Esophagus mucosa (tissue), 1 donor: ENCODE measurements at places on chromosomes 11 and 22. TPM values are rescaled to one million over a fixed set of nuclear protein-coding genes. Genes with fewer than 3 reads are reported as not detected.

ASCL2 gene
- total RNA-seq = 2.0 TPM

CHRM1 gene
- not detected for total RNA-seq

OR10A2 gene
- not detected for total RNA-seq

MGAT3 gene
- total RNA-seq = 0.44 TPM

CCDC90B gene
- total RNA-seq = 20.5 TPM

UCP3 gene
- total RNA-seq = 0.28 TPM

SHANK2 gene
- 2.5 TPM for total RNA-seq

MUC15 gene
- total RNA-seq = 17.5 TPM

DNA sequence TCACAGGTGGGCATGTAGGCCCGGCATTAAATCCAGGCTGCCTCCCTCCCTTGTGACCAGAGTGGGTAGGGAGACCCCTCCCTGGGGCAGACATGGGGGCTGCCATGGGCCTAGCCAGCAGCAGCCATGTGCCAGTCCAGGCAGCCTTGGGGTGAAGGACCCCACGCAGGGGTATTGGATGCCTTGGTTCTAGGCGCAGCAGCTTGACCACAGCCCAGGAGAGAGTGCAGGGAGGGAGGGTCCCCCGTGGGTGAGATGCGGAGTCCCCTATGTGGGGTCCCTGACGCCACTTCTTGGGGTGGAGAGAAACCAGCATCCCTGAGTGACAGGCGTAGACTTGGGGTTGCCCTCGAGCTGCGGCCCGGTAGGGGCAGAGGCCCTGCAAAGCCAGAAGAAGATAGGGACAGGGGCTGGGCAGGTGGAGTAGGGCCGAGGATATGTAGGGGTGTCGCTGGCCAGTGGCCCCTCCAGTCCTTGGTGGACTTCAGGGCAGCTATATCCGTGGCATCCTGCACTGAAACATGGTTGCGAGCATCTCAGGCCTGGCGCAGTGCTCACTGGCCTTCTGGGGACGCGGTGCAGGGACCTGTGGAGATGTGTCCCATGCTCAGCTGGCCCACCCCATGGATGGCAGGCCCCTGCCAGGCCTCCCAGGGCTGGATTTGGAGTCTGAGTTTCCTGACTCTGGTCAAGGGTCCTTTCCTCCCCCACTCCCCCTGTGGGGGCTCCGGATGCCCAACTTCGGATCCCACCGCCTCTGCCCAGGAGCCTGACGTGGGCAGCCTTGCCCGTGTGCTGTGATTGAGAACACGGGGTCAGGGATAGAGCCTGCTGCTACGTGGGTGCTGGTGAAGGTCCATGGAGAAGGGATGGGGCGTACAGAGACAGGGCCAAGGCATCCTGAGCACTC is 1179.8 kb downstream of the BRD1 start:
- ATAC-seq = no peak

DNA sequence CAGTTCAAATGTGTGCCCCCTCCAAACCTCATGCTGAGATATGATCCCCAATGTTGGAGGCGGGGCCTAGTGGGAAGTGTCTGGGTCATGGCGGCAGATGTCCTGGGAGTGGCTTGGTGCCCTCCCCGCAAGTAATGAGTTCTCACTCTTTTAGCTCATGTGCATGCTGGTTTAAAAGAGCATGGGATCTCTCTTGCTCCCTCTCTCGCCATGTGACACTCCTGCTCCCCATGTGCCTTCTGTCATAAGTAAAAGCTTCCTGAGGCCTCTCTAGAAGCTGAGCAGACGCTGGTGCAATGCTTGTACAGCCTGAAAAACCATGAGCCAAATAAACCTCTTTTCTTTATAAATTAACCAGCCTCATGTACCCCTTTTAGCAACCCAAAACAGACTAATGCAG is 98.8 kb downstream of the SGSM3 start:
- no peak for ATAC-seq

DNA sequence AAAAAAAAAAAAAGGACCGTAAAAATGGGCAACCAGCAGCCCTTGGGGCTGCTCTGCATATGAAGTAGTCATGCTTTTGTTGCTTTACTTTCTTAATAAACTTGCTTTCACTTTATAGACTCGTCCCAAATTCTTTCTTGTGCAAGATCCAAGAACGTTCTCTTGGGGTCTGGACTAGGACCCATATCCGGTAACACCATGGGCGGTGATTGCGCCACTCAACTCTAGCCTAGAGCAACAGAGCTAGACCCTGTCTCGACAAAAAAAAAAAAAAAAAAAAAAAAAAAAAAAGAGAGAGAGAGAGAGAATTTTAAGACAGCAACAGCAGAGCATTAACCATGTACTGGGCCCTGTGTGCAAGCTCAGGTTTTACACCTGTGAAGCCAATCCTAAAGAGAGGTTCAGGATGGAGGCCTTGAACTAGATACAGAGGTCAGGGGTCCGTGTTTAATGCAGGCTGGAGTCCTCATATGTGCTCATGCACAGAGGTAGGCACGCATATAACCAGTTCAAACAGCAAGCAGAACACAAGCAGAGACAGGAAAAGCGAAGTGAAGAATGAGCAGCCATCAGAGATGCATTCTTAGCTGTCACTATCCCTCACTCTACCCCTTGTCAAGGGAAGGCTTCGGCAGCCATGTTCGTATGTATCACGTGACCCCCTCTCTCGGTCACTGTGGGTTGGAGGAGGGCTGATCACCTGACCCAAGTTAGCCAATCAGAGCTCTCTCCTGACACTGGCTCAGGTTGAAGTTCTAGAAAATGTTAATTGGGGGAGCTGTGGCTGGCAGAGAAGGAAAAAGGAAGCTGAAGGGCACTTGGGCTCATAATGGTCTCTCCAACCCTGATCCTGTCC is 16.7 kb upstream of the SYT12 start:
- peak; percentile 68 for ATAC-seq

DNA sequence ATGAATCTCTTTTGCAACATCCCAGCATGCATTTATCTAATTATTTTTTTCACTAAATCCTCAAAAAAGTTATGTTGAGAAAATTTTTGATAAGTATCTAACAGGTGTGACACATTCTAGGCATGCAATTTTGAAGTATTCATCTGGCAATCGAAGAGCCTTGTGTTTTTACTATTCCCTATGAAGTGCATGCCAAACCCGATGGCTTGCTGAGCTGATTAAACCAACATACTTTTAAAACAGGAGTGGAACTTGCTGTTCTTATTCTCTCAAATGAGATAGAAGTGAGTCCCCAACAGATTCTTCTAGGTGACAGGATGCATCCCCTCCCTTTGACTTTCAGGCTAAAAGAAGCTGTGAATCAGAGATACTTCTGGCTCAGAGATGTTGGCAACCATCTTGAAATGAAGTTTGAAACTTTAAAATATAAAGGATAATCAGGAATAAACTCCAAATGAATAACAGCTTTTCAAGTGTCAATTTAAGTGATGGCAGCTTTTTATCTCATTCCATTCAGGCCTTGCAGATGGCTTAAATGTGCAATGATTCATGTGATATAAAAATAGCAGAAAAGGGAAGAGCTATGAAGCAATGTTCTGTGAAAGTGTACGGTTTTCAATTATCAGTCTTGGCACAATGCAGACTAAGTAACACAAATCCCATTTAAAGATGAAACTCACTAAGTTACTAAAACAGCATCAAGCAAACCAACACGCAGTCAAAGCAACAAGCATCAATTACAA is 67.7 kb downstream of the APOL5 start:
- ATAC-seq = no peak

DNA sequence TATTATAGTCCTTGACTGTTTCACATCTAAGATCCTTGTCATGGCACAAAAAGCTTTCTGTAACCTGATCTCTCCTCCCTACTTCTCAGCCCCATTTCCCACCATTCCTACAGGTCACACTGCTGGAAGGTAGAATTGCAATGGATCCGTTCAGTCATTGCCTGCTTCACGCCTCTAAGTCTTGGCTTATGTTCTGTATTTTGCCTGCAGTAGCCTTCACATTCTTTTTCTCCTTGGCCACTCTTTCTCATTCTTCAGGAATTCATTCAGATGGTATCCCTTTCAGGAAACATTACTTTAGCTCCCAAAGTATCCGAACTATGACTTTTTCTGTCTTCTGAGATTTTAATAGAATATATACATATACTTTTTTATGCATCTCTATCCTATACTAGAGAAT is 731.5 kb downstream of the NTM start:
- no peak for ATAC-seq

- ATAC-seq = no peak
Measured at GRCh38 chr11:70810681-70811080, 412.4 kb downstream of the CTTN start.

DNA sequence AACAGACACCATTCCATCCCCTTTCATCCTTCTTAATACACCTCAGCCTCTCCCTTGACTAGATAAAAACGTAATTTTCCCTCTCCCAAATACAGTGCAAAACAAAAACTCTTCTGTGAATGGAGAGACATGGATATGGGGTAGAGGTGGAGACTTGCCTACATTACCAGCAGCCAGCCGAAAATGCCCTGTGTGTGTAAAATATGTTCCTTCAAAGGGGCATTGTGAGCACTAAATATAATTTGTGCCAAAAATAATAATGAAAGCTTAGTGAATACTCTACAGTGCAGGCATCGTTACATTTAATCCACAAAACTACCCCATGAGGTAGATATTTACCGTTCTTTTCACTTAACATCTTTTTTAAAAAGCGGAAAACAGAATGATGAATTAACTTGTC is 1.0 kb upstream of the TRIM44 start:
- ATAC-seq = no peak

- ATAC-seq = no peak
Measured at GRCh38 chr11:122724520-122724919, 69.0 kb downstream of the UBASH3B start.

GRCh38 chr22:19604711-19605268 is 80.6 kb upstream of the CLDN5 start:
- ATAC-seq = no peak

DNA sequence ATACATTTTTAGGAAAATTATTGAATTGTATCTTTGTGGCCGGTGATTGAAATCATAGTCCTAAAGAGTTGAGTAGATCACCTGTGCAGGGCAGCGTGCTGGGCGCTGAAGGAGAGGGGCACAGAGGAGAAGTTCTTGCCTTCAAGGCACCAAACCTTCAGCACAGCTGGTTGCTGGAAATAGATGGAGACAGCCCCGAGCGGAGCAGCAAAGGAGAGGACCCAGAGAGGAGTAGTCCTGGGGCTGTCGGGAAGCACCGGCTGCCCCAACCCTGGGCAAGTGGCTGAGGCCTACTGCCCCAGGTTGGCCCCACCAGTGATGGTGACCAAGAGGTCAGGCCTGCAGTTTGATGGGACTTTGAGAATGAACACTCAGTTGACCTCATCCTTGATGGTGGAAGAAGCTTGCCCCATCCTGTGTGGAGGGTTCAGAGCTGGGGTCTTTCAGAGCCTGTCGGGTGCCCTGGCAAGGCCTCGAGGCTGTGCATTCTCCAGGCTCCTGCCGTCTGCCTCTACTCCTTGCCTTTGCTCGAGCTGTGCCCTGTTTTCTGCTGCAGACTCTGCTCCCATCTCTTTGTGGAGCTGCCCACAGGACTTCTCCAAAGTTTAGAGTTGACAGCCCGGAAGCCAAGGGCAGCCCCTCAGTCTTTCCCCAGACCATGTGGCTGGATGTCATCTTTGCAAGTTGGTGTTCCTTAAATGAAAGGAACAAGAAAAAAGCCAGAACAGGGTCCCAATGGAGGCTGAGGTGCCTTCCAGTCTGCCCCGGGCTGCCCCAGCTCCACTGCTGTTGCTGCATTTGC is 285.1 kb downstream of the TBC1D22A start:
- ATAC-seq = no peak

DNA sequence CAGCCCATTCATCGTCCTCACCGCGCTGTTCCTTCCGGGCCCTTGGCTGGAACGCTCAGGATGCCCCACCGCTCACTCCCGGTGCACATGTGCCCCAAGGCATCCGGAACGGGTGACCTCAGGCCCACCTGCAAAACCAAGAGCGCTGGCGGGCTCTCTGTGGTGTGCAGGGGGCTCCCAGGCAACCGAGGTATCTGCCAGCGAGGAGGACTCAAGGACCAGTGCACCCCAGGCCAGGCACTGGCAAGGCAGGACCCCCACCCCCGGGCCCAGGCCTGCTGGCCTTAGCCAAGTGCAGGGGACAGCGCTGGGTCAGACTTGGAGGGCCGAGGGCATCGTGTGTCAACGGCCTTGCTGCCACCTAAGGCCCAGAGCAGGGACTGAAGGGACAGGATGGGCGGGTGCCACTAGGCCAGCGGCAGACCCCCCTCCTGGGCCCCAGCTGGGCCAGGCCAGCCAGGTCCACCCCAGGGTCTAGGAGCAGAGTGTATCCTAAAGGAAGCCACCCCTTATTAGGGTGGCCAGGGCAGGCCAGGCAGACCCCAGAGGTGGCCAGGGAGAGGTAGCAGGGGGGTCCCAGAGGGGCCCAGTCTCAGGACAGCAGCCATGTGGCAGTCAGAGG is 8.5 kb downstream of the TNNT3 start:
- no peak for ATAC-seq

DNA sequence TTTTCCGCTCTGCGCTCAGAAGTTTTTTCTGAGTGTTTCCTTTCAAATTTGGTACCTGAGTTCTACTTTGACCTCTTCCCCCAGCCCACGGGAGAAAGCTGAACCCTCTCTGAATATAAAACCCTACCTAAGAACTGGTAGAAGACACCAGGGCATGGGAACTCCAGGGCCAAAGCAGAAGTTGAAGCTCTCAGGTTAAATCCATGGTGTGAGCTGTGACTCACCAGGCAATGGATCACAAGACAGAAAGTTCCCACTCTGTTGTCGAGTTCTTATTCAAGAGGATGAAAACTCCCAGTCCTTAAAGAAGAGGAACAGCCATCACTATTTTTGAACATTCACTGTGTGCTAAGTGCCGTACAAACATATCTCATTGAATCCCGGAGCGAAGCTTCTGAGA is 8.9 kb downstream of the TMEM218 start:
- ATAC-seq = no peak

DNA sequence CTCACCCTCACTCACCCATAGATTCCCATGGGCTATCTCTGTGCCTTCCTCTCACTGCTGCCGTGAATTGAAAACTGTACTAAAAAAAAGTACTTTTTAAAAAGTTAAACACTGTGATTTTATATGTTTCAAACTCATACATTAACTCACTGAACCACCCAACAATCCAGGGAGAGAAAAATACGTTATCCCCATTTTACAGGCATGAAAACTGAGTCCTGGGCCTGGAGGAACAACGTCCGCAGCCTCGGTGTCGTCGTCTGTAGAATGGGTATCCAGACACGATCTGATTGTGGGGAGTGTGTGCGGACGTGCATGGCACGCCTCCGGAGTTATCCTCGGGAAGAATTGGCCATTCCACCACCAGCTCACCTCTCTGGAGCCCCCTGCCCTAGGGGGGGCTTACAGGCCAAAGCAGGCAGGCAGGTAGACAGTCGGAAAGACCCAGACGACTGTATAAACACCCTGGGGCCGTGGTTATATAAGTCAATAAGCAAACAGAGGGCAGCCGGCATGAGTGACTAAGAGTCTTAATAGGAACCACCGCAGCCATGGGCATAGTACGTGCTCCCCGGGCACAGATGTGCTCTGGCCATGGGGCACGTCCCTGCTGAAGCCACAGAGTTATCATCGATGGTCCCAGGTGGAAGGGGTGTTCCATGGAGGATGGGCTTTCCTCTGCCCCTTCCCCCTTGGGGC is 7.1 kb upstream of the PDGFB start:
- peak; percentile 7 for ATAC-seq

DNA sequence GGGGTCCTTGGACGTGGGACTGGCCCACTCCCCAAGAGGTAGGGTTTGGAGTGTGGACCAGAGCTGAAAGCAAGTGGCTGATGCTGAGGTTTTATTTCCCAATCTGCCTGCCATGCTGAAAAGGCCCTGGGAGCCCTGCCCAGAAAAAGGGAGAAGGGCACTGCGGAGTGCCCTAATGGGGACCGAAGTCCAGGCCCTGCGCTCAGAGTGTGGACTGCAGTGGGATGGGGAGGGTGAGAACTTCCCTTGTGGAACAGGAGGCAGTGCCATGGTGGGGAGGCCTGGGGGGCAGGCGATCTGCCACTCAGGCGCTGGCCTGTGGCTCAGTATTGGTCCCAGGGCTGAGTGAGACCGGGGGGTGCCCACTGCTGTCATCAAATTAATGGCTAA is 4.3 kb downstream of the GPR152 start:
- ATAC-seq = no peak
